CD4-positive, alpha-beta T cell treated with Interleukin-4 for 1 hour (primary cell): ENCODE measurements at places on chromosomes 6 and 20.

DNA sequence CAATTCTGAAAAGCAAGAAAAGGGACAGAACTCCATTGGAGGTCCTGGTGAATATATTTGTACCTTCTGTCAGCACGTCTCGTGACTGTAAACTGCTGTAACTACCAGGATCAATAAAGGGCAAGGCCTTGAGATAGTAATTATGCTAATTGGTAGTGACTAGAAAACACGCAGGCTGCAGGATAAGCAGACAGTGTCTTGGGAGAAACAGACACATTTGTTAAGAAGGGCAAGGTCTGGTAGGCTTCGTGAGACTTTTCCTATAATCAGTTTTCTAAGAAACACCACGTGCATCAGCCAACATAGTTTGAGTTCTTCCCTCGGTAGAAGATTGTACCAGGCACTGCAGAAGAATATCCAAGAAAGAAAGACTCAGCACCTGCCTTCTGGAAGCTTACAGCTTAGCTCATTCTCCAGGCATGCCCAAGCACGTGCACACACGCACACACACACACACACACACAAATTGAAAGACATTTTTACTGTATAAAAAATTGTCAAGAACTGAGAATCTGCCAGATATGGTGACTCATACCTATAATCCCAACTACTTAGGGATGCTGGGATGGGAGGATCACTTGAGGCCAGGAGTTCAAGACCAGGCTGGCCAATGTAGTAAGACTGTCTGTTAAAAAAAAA lies 167.0 kb upstream of the SASH1 start:
- DNase-seq: no peak

GRCh38 chr6:125844989-125845388 lies 54.2 kb downstream of the NCOA7 start:
- DNase-seq: no peak

- no peak for DNase-seq
Observed at GRCh38 chr6:116395647-116396046, 24.9 kb downstream of the DSE start.

DNA sequence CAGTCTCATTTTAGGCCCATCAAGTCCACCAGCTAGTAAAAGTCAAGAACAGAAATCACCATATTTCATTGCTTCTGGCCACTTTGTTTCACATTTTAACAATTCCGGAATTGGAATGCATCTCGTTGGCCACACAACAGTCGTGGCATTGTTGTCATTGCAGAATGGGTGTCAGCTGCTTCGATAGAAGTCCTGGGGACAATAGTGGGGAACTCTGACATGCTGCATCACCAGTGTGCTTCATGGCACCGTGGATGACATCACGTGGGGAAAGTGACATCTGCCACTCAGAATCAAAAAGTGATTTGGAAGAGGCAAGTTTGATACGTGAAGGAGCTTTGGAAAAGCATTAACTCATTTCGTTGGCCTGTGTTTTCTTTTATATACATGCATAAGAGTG lies 43.8 kb upstream of the XRN2 start:
- no peak for DNase-seq

DNA sequence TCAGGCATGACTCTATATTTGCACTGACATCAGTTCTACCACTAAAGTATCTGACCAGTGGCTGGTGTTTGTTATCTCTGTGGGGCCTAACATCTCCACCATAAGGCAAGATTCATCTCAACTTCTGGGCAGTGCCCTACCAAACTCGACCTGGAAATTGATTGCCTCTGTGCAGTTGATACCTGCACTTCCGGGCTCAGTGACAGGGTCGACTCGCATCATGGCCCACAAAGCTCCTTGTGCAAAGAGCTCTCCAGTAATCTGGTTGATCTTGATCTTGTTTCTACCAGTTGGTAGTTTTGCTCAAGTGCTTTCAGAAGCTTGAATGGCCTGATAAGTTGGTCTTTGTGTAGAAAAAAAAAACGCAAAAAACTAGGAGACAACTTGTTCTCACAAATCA lies 501.1 kb upstream of the JAG1 start:
- DNase-seq: no peak

DNA sequence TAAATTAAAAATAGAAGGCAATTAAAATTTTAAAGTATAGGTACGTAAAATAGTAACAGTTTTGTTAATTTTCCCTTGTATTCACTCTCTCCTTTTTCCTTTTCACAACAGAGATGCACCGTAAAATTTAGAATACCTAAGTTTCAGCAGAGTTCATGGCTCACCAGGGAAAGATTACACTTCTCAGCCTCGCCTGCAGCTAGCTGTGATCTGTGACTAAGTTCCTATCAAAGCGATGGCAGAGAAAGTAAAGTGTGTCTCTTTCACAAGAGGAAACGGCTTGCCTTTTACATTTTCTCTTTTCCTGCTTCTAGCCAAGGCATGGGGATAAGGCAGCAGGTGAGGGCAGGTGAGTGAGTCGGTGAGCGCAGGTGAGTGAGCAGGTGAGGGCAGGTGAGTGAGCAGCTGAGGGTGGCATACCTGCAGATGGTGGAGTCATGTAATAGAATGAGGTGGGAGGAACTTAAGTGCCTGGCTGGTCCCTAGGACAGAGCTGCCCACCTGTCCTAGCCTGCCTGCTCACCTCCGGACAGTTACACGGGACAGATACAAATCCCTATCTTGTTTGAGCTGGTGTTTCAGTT lies 30.9 kb downstream of the ZFP64 start:
- DNase-seq: no peak

GRCh38 chr6:154595538-154595937 lies 85.1 kb upstream of the CNKSR3 start:
- DNase-seq: no peak

- no peak for DNase-seq
Observed at GRCh38 chr6:125939791-125940190, 16.8 kb upstream of the HINT3 start.

DNA sequence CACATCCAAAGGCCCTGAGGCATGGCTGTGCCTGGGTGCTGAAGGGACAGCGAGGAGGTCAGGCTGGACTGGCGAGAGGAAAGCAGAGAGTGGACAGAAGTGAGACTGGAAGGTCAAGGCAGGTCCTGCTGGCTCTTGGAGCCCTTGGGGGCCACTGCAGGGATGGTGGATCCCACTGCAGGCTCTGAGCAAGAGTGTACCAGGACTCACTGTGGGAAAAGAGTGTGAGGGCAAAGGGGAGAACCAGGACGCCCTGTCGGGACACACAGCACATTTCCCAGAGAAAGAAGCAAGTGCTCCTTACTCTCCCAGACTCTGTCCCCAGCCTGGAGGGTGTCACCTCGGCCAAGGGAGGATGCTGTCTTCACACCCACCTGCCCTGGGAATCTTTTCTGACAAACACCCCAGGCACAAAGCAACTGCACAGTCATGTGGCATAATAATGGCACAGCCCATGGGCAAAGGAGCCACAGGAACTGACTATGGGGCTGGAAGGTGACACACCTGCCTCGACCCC lies 172.3 kb upstream of the CST7 start:
- no peak for DNase-seq

DNA sequence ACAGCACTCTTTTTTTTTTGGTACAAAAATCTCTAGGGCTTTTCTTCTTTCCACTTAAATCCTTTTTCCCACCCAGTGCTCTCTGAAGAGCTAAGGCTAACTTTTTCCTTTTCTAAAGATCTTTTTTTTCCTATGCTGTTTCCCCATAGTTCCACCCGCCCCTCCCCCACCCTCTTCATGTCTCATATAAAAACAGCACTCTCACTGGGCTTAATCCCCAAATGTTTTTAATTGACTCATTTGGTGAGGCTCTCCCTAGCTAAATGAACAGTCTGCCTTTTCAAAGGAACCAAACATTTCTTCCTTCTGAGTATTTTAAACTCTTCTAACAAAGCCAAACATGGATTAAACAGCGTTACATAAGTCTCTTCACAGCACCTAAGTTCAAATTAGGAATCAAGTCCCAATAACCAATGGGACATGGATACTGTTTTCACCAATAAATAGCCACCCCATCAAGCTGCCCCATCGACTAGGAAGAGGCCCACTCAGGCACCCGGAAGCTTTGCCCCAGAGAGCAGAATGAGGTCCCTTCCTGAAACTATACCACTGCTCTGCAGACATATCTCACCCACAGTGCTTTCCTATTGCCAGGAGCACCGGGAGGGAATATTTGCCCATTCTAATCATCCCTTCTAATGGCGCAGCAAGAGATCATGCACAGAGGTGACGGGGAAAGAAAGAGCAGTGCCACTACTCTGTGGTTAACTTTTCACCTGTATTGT lies 63.7 kb downstream of the ATXN1 start:
- DNase-seq: no peak

GRCh38 chr6:162262466-162263196 lies 464.9 kb downstream of the PRKN start:
- no peak for DNase-seq

DNA sequence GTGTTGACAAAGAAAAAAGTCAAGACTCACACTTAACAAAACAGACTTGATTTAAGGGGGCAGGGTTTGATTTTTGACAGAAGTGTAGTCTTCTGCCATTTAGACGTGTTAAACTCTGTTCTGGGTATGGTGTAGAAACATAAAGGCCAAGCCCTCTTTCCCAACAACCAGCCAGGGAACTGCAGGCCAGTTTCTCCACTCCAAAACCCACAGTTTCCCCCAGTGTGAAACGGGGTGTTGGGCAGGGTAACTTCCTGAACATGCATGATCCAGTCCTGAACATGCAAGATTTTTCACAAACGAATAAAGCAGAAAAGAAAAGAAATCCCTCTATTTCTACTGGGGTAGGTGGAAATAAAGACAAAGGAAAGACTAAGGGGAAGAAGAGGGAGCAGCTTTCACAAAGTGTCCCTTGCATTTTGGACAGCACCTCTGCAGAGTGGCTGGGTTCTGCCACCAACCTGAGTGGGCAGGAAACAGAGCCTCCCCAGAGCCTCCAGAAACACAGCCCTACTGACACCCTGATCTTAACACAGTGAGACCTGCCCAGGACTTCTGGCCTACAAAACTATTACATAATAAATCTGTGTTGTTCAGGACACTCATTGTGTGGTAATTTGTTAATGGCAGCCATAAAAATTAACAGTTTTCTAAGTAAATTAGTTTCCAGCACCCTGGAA lies 7.5 kb downstream of the APMAP start:
- DNase-seq: no peak

- no peak for DNase-seq
Observed at GRCh38 chr6:163383912-163384311, 30.6 kb upstream of the QKI start.
